ENCODE measurements at places on chromosomes 2 and 18.

DNA sequence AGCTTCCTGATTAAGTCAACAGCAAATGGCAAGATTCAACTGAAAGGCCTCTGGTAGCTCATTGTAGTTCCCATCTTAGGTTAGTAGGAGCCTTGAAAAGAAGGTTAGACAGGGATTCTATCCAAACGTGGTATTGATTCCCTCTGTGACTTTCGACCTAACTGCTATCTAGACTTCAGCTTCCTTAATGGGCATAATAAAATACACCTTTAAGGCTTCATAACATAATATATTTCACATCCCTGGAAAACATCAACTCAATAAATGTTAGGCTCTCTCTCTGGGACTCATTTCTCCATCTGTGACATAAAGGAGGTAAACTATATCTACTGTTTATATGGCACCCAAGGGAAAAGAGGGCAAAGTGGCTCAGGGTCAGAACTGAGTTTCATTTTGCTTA is 60.9 kb downstream of the STK39 start:
- no peak for DNase-seq

DNA sequence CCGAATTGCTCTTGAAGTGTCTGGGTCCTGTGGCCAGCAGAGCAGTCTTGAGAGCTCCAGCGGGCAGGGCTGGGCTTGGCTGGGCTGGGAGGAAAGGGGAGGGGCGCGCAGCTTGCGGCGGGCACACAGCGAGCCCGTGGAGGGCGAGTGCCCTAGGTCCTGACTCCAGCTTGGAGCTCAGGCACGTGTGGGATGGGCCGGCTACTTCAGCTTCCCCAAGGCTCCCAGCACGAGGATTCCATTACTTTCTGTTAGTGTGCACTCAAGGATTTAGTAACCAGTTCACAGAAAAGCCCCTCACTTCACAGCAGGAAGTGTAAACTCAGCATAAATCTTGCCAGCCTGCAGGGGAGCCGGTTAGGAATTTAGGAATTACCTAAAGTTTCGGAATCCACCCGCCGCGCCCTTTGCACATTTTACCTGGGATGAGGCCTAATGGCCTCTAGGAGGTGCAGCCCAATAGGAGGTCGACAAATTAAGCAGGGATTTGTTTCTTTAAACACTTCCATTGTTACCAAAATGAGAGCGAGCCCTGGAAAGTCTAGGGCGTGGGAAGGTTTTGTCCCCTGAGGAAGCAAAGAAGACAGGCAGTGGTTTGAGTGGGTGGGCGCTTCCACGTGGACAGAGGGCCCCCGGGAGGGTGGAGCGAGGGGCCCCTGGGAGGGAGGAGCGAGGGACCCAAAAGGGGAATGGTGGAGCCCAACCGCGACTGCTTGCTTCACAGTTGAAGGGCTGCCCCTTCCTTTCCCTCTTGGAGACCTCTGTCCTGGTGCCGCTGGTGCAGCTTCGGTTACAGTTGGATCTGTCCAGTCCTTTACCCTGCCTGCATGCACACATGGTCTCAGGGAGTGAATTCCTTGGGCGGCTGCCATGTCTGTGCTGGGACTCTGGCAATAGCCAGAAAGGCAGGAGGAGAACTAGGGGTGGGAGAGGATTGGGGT is 93.3 kb downstream of the CTAGE1 start:
- no peak for DNase-seq

GRCh38 chr2:42938671-42939370 is 146.4 kb upstream of the HAAO start:
- no peak for DNase-seq

- DNase-seq = no peak
These were observed 642 bp upstream of the STEAP3 start for GRCh38 chr2:119222863-119223520.

DNA sequence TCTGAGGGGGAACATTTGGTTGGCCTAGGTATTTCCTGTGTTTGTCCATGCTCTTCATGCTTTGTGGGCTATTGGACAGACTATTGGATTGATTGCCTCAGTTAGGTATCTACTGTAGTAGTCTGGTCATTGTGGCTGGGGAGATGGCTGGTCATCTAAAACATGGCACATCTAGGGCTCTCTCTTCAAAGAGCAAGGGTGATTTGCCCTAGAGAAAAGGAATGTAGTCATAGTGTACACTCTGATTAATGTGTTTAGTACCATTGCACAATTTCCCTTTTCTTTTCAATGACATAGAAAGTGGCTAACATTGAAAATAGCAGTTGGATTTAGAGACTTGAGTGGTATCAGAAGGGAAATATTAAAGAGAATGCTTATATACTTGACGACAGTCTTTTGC is 114.3 kb downstream of the LCLAT1 start:
- DNase-seq = no peak

- no peak for DNase-seq
These were observed 26.4 kb downstream of the ELP2 start for GRCh38 chr18:36155851-36156757.
